ENCODE measurements at places on chromosomes 3 and 15.

DNA sequence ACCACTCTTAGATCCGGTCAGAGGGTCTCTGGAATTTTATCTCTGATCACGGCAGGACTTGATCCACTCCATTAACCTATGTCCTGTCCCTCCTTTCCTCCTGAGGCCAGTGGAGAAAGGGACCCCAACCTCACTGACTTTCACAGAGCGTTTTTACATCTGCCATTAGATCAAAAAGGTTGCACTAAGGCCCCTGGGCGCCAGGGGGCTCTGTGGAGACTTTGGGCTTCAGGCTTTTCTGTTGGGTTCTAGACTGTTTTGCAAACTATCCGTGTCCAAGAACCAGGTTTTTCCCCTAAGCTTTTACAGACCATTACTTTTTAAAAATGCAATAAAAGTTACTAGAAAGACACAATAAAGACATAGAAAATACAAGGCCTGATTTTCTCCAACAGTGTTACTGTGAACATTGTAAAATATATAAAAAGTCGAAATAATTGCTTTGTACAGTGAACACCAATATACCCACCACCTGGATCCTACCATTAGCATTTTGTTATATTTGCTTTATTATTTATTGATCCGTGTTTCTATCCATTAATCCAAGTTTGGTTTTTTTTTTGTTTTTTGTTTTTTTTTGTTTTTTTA lies 159.7 kb downstream of the POLR2M start:
- peak; percentile 13 for DNase-seq

- DNase-seq = no peak
Measured at GRCh38 chr3:38404286-38404685, 49.4 kb upstream of the ACVR2B start.

GRCh38 chr3:133213937-133214336 lies 175.7 kb downstream of the TMEM108 start:
- no peak for DNase-seq

DNA sequence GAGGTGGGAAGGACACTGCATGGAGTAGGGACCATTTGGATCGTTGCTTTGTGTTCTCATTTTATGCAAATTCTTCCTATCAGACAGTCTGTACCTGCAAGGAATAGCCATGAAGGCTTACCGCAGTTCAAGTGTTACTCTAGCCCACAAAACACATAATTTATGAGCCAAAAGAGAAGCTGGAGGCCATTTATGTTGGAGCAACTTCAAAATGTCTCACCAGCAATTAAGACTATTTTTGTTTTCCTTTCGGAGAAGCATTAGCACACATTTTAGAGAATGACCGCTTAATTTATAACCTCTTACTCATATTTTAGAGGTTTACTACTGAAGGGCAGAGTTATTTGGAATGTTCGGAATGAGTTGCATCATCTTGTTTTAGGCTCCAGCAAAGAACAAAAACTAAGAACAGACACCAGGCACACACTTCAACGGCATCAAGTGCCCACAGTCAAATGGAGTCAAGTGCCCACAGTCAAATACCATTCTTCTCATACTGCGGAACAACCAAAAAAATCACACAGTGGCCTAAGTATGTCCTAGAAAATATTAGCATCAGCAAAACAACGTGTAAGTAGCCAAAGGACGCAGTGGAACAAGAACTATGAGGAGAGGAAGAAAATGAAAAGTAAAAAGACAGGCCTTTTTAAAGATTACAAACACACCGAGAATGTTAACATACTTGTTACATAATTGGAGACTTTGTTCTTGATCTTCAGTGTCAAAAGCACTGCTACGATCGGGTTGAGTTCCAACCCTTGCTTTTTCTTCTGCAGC lies 17.5 kb upstream of the GOLGA8J start:
- DNase-seq = no peak

GRCh38 chr15:84681831-84682230 lies 23.8 kb upstream of the NMB start:
- DNase-seq = no peak

- DNase-seq = no peak
Measured at GRCh38 chr3:26624209-26624765, 1.7 kb downstream of the LRRC3B start.

GRCh38 chr15:28879551-28879950 lies 6.2 kb upstream of the APBA2 start:
- no peak for DNase-seq

DNA sequence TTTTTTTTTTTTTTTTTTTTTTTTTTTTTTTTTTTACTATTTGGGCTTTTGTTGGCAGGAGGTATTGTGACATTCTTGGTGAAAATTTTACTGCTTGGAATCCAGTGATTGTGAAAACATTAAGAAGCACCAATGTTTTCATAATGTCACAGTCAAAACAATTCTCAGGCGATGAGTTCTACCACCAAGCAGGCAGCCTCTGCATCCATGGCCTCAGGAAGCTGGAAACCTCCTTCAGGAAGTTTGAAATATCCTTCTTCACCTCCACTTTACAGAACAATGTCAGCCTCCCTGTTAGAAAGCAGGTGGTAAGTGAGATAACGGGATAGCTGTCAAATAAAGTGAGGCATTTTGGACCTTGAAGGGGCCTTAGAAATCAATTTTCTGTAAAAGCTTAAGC lies 98.3 kb downstream of the MEX3B start:
- no peak for DNase-seq

- no peak for DNase-seq
Measured at GRCh38 chr15:78090422-78091063, 1.8 kb upstream of the SH2D7 start.

GRCh38 chr15:87578776-87579175 lies 677.8 kb downstream of the NTRK3 start:
- no peak for DNase-seq

GRCh38 chr3:103791786-103792515 lies 1357.1 kb downstream of the ZPLD1 start:
- DNase-seq = no peak

GRCh38 chr3:53122933-53123305 lies 7.3 kb downstream of the RFT1 start:
- no peak for DNase-seq

DNA sequence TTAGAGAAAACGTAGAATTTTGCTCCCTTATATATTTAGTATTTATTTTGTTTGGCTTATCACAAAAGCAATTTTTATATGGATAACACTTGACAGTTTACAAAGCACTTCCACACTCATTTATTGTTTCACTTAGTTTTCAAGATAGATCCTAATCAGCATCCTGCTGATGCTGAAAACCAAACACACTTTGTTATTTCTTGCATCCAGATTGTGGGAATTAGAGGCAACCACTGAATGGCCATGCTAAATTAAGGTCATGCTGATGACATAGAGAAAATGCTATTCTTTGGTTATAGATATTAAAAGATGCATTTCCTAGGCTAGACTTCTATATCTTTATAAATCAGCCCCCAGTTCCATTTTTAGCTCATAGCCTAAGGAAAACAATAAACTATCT lies 474.1 kb upstream of the KCNMB2 start:
- DNase-seq = no peak

DNA sequence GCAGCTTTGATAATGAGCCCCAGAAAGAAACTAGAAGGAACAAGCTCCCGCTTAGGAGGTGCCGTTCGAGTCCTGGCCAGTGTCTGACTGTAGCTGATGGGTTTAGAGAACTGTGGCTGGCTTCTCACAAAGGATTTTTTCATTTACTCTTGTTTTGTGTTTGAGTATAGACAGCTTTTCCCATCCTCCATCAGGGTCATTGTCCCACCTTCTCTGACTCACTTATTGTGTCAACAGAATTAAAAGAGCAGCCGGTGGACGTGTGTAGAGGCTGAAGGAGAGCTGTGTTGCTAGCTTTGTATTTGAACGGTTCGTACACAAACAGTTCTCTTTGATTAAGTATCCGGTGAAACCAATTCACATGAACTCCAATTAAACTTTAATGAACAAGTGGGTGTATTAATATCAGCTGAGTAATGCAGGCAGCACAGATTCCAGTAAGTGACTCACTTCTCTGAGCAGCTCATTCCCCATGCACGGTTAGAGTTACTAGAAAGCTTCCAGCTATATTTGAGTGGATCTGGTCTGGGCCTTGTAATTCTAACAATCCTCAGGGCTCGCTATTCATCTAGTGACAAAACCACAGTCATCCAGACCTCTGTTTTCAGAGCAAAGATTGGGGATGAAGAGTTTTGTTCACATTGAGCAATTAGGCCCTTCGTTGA lies 141.0 kb downstream of the LPP start:
- DNase-seq = peak; percentile 69

GRCh38 chr3:59660852-59661625 lies 611.2 kb upstream of the CFAP20DC start:
- DNase-seq = no peak

DNA sequence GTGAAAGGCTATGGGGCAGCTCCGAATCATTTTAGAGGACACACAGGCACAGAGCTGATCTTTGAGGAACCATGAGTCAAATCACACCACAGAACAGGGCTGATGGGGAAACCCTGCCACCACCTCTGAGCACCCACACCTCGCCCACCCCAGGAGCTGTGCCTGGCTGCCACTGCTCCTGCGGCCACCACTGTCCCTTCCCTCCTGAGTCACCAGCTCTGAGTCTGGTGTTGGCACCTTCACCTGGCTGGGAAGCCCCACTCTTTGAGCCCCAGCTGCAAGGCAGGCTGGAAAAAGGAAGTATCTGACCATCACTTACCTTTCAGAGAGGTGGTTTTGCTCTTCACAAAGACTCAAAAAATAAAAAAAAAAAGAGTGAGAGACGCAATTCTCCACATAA lies 63.6 kb upstream of the MEF2A start:
- DNase-seq = no peak

- no peak for DNase-seq
Measured at GRCh38 chr3:151877269-151877668, 3.8 kb downstream of the SUCNR1 start.

- DNase-seq = no peak
Measured at GRCh38 chr15:84151205-84151931, 84.2 kb upstream of the GOLGA6L4 start.

GRCh38 chr3:12859840-12860239 lies 18.5 kb upstream of the RPL32 start:
- no peak for DNase-seq

DNA sequence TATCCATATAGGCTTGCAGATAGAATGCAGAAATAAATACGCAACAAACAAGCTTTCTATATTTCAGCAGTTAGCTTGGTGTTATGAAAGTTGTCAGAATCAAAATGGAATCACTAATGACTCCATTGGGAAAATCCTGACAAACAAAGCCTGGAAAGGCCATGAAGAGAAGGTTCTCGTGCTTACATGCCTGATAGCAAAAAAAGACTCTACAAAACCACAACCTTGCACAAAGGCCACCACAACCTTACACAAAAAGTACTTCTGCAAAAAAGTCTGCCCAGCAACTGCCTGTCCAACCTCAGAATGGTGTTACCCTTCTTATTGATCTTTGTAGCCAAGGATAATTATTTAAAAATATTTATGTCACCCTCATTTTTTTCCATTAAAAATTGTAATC lies 14.4 kb upstream of the PLSCR1 start:
- DNase-seq = no peak

GRCh38 chr3:25289156-25289555 lies 138.9 kb upstream of the RARB start:
- no peak for DNase-seq

GRCh38 chr15:33215941-33216872 lies 21.7 kb upstream of the FMN1 start:
- peak; percentile 4 for DNase-seq

- DNase-seq = no peak
Measured at GRCh38 chr3:59418836-59419235, 369.0 kb upstream of the CFAP20DC start.

DNA sequence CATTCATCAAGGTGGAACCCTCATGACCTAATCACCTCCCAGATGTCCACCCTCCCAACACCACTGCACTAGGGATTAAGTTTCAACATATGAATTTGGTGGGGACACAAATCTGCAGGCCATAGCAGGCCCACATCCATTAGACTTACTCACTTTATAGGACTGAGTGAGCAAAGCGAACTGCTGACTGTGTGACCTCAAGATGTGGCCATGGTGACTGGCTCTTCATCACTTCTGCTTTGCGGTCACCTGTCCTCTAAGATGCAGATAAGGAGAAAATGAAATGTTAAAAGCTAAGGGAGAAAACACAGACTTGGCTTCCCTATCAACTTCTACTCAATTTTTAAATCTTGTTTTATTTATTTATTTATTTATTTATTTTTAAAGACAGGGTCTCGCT lies 14.5 kb upstream of the DCP1A start:
- no peak for DNase-seq

- DNase-seq = no peak
Measured at GRCh38 chr3:168071591-168072322, 24.0 kb downstream of the GOLIM4 start.

DNA sequence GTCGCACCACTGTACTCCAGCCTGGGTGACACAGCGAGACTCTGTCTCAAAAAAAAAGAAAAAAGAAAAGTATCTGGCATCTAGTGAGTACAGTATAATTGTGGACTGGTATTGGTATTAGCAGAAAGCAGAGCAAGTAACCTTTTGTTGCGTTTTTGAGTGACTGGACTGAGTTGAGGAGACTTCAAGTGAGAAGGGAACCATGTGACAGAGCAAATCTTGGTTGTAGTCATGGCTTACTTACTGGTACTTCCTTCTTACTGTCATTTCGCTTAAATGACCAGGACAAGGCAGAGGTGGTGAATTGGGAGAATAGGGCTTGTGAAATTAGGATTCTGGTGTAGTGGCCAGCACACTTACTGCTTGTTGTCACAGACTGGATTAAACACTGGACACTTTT lies 20.6 kb downstream of the RTF1 start:
- DNase-seq = no peak

DNA sequence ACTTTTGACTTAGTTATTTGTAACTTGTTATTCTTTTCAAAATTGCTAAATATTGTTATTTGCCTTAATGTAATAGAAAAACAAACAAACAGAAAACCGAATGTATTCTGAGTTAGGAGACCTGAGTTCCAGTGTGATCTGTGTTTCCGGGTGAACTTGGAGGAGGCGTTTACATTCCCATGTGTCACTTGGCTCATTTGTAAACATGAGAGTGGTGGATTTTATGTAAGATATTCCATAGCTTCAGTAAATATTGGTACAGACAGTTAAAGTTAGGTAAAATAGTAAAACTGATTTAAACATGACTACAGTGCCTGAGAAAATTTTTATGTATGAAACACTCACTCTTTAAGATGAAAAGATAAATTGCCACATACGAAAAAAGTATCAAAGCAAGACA lies 287.3 kb upstream of the POU1F1 start:
- no peak for DNase-seq

GRCh38 chr15:96177279-96177678 lies 153.2 kb upstream of the NR2F2 start:
- DNase-seq = no peak

GRCh38 chr15:71224024-71224423 lies 108.8 kb downstream of the THSD4 start:
- no peak for DNase-seq

DNA sequence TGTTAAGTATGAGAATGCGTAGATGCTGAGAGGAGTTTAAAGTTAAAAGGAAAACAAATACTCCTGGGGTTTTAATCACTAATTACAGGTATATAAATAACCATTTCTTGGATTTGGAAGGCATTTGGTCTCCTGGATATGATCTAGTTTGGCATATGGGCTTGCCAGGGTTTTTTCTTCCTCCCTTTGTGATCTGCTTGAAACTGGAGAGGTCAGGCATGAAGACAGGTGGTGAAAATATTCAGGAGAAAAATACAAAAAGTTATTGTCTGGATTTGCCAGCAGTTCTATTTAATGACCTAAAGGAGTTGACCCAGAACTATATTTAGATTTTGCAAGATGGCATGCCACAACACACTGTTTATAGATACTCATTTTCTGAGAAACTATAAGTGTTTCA lies 136.3 kb downstream of the DIPK2A start:
- no peak for DNase-seq
